RPMI7951 (cell line): ENCODE measurements at places on chromosomes 4 and X. TPM values are rescaled to one million over a fixed set of nuclear protein-coding genes. Genes with fewer than 3 reads are reported as not detected.

Gene HTN3
- 0.98 TPM in 1 of 2 replicates, not detected in the other for total RNA-seq

Gene BEX1
- 50.0 and 56.3 TPM in 2 replicates for total RNA-seq

Gene GSX2
- not detected in 2 replicates for total RNA-seq

Gene TMPRSS11F
- 0.10 TPM in 1 of 2 replicates, not detected in the other for total RNA-seq

Gene PNMA6E
- total RNA-seq: not detected in 2 replicates

Gene BTK
- not detected in 2 replicates for total RNA-seq

Gene FAM9B
- 0.10 and 0.36 TPM in 2 replicates for total RNA-seq

Gene ARHGEF9
- total RNA-seq: 12.2 and 12.4 TPM in 2 replicates

Gene TMPRSS11D
- total RNA-seq: not detected in 2 replicates

Gene GUCY1B1
- total RNA-seq: 2.0 and 3.8 TPM in 2 replicates

Gene PARM1
- total RNA-seq: under 0.01 and 0.10 TPM in 2 replicates

Gene MAGEC3
- total RNA-seq: not detected in 2 replicates

Gene SUPT20HL2
- total RNA-seq: 0.24 TPM in 1 of 2 replicates, not detected in the other

Gene GYG2
- 0.20 and 1.2 TPM in 2 replicates for total RNA-seq
